ENCODE measurements at places on chromosomes 2 and 18.

DNA sequence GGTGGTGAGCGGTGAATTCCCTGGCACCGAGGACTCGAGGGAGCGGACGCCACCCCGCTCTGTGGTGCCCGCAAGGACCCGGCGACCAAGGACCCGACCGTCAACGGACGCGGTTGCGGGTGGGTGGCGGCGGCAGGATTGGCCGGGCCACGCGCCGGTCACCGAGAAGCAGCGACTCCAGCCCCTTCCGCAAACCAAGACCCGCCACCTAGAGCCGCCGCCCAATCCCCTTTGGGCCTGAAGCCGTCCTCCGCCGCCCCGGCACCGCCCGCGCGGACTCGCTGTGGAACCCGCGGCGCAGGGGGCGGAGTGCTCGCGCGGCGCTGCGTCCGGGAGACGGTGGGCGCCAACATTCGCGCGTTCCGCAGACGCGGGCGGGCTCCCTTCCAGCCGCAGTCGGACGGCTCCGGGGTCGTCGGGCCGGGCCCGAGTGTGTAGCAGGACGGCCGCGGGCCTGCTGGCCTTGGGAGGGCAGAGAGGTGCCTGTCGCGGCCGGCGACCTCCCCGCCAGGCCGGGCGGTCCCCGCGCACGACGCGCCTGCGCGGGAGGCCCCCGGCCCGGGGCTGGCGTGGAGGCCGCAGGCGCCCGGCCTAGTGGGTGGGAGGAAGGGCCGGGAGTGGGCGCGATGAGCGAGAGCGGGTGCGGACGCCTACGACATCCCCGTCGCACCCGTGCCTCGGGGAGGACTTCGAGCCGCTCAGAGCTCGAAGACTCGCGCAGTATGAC is at the start of the genes FAM228B and PFN4:
Gene FAM228B, plus strand, starts transcription at position 275 of the 727 bp plus-strand sequence. CDS start 893 bp downstream, outside the sequence.
Gene PFN4, minus strand, starts transcription at position 140 of the 727 bp plus-strand sequence. CDS start 799 bp downstream, outside the sequence.
- no peak for DNase-seq

- DNase-seq = no peak
These were observed 33.4 kb upstream of the OLA1 start for GRCh38 chr2:174281736-174282135.

DNA sequence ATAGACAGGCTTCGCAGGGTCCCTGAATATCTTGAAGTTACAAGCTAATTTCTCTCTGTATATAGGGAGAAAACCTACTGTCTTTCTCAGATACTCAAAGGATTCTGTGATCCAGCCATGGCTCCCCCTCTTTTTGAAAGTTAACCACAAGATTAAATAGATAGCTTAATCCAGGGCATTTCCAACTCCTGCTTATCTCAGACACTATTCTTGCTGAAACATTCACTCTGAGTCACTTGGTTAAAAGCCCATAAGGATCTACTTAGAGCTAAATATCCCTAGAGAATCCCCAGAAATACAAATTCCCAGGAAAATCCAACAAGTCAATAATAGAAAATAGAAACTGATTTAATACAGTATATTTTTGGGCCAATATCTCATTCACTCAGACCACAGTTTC is 179.1 kb upstream of the LYPD1 start:
- no peak for DNase-seq

- DNase-seq = no peak
These were observed 6.2 kb downstream of the GMCL1 start for GRCh38 chr2:69835666-69836065.

DNA sequence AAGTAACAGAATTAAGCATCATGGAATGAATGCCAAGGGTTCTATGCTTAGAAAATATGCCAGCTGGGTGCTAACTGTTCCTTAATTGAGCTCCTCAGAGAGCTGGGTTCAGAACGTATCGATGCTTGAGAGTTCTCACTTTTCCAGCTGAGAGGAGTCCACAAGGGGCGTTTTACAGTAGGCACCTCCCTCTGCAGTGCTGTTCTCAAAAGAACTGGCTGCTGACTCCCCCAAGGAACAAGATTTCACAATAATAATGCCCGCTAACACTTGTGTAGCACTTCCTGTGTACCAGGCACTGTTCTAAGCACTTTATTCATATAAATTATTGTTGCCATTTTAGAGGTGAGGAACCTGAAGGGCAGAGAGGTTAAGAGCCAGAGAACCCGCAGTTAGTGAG is 18.1 kb upstream of the TMEM237 start:
- DNase-seq = no peak

- DNase-seq = no peak
These were observed 103.2 kb downstream of the KLHL14 start for GRCh38 chr18:32669549-32670165.

GRCh38 chr2:215882689-215883088 is 130.7 kb downstream of the MREG start:
- DNase-seq = no peak

Measured in cerebellar nuclear complex (tissue), 1 donor.